NCI-H524 (cell line): ENCODE measurements at places on chromosomes 5 and 9.

DNA sequence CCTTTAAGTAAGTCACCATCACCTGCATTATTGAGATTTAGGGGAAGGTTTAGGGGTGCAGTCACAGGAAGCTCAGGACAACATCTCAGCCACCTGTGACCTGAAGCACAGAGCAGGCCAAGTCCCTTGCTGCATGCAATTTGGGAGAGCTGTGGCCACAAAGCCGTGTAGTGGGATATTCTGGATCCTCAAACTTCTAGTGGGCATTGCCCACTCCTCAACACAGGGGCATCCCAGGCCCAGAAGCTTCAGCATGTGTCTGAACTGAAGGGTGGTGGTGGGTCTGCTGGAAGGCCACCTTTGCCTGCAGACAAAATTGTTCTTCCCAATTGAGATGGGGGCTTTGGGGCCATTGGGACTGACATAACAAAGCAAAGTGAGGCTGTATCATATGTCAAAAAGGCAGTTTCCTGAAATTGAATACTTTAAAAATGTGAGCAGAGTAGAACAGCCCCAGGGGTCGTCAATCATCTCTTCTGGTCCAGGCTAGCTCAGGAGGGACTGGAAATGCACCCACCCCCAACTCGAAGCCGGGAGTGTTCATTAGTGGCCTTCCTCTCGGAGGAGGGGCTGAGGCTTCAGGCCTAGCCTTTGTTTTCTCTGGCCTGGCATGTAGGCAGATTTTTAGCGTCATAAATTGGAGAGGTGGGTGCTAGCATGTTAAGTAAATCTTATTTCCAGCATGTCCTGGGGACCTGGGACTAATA lies 2.8 kb upstream of the GADD45G start:
- DNase-seq = no peak

- DNase-seq = no peak
Measured at GRCh38 chr9:95750725-95751519, 124.6 kb upstream of the ERCC6L2 start.

- DNase-seq = no peak
Measured at GRCh38 chr5:661891-662750, 31.0 kb downstream of the TPPP start.

GRCh38 chr5:131328536-131329285 lies 64.9 kb downstream of the CDC42SE2 start:
- no peak for DNase-seq

GRCh38 chr9:104900871-104901270 lies 27.1 kb downstream of the ABCA1 start:
- DNase-seq = no peak

DNA sequence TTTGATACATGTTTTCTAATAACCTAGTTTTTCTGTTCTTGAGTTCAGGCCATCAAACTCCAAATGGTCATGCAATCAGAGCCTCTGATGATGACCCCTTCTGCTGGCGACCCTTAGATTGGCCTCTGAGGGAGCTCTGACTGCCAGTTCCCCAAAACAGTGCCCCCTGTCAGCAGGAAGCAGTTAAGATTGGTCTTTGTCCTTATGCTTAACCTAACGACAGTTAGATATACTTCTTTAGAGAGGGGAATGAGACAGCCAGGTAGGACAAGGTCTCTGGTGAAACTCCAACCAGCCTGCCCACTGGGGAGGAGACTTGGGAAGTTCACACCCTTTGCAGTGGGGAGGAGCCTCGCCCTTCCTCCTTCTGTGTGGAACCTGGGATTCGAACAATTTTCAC lies 390.4 kb upstream of the KIF2A start:
- DNase-seq = no peak

DNA sequence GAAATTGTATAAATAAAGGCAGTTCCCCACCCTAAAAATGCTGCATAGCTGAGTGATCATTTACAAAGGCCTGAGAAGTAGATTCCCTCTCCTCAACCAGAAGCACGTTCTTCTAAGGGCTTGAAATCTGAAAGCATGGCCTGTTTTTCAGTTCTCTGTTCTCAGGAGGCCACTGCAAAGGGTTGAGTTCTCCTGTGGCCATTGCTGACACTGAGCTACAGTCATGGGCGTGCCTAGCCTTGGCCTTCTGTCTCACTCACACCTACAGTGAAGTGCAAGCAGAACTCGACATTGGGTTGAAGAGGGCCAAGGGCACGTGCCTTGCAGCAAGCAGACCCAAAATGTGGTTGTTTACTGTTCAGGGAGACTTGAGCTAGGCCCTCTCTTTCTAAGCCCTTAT lies 276.6 kb upstream of the VLDLR start:
- no peak for DNase-seq

DNA sequence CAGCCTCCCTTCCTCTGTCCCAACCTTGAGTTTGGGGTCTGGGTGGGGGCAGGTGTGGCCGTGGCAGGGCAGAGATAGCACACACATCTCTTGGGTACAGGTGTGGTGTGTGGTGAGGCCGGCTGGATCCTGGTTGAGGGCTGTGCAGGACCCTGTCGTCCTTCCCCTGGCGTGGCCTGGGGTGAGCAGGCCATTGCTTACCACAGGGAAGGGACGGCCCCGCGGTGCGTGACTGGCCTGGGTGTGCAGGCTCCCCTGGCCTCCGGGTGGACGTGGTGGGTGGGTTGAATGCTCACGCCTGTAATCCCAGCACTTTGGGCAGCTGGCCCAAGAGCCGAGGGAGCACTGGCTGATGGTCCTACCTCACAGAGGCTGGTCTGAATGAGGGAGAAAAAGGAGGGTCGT lies 1.2 kb downstream of the ARRDC1 start:
- DNase-seq = no peak

DNA sequence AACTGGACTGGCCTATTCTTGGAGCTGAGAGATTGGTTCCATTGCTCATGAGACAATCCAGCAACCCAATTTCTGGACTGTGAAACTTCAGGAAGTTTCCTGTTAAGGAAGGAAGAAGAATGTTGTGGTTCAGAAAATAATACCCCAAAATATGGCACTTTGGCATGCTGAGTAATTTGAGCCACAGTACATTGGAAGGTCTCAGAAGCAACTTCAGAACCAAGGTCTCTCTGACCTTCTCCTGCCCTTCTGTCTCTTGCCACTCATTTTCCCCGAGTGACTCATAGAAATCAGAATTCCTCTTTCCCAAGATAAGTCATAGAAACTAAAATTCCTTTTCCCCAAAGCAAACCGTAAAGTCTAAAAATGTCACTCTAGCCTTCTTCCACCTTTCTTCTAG lies 1366.1 kb downstream of the PTPRD start:
- no peak for DNase-seq

- DNase-seq = no peak
Measured at GRCh38 chr5:33941090-33941489, 4.9 kb downstream of the RXFP3 start.

DNA sequence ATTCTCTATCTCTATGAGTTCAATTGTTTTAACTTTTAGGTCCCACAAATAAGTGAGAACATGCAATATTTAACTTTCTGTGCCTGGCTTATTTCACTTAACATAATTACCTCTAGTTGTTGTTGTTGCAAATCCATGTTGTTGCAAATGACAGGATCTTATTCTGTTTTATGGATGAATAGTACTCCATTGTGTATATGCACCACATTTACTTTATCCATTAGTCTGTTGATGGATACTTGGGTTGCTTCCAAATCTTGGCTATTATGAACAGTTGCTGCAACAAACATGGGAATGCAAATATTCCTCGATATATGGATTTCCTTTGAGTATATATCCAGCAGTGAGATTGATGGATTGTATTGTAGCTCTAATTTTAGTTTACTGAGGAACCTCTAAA lies 36.3 kb downstream of the MEGF9 start:
- DNase-seq = no peak

- DNase-seq = no peak
Measured at GRCh38 chr9:6302417-6302816, 25.8 kb upstream of the TPD52L3 start.

GRCh38 chr5:167488371-167488770 lies 803.1 kb upstream of the WWC1 start:
- no peak for DNase-seq

DNA sequence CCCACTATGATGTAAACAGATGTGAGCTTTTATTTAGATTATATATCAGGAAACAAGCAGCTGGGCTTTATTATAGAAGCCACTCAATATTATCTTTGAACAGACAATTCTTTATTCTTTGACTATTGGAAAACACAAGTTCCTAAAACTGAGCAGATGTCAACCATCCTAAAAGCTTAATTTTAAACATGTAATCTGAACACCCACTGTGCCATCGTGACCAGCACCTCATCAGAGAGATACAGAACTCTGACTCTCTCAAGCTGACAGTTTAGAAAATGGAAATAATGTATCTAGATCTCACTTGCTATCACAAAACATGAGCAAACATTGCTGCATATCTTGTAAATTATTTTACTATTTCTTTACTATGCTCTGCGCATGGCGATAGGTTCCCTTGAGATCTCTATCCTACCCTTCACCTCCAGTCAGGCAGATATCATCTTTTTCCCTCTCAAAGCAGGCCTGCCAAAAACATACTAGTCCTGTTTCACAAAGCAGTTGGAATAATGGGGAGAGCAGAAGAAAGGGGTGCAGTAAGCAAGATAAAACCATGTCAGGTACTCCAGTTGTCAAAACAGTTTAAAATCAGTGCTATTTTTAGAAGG lies 151.0 kb downstream of the KIAA0825 start:
- DNase-seq = no peak

GRCh38 chr9:6897207-6897822 lies 139.5 kb downstream of the KDM4C start:
- no peak for DNase-seq

DNA sequence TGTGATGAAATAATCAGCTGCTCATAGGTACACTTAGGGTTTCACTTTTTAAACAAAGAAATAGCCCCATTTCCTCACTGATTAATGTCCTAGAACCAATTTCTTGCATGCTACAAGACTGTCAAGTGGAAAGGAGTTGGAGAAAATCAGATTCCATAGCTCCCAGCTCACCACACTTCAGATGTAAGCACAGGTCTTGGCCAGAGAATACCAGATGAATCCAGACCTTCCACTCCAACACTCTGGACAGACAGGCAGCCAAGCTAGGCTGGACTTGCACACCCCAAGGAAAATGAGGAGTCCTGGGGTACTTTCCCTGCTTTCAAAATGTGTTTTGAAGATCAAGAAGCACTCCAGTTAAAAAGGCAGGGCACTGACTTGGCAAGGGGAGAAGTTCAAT lies 68.5 kb downstream of the KLHL3 start:
- no peak for DNase-seq

DNA sequence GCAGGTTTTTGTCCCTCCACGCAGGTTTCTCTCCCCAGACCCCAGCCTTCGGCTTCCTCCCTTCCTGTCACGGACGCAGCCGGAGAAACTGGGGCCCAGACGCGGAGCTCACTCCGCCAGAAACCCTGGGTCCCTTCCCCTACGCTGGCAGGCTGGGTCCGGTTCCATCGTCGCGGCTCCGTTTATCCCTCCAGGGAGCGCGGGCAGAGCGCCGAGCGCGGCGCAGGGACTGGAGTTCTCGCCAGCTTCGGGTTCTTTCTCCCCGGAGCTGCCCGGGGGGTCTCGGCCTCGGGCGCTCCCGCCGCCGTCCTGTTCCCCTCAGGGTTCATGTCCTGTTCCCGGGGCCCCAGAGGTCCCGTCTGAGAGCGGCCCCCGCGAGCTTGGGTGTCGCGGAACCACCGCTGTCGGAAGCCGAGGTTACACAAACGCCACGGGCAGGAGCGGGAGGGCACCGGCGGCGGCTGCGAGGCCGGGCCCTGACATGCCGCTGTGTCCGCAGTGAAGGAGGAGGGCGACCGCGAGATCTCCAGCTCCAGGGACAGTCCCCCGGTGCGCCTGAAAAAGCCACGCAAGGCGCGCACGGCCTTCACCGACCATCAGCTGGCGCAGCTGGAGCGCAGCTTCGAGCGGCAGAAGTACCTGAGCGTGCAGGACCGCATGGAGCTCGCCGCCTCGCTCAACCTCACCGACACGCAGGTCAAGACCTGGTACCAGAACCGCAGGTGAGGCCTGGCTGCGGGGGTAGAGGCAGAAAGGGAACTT lies 4.6 kb downstream of the BARHL1 start:
- no peak for DNase-seq

DNA sequence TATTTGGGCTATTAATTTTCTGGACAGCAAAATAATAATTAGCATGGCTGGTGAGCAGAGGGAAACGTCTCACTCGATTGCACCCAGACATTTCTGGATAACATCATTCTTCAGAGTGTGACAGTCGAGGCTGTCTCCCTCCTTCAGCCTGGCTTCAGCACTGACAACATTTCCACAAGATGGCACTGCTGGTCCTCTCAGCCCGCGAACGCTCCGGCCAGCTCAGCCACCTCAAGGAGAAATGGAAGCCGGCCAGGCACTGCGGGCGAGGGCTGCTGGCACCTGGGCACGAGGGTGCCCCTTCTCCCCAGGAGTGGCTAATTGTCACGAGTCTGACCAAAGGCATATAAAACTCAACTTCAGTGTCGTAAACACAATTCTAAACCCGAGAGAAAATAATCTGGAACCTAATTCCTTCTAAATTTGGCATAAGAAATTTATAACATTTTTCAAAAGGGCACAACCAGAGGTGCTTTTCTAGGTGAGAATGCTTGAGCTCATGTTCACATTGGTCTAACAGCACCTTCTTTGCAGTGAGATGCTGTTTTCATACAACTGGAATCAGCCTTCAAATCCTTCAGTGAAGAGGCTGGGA lies 65.9 kb downstream of the DAP start:
- peak; percentile 50 for DNase-seq

DNA sequence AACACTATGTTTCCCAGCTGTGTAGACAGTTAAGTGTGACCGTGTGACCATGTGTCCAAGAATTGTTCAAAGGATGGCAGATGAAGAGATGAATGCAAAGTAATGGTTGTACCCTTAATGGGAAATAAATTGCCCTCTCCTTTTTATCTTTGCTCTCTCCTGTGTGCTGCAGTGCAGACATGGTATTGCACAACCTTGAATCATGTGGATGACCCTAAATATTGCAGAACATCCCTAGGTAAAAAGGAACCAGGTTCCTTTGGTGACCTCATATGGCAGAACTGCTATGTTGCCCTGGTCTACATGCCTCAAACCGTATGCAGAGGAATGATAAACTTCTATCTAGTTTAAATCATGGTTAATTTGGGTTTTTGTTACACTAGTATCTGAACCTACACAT lies 81.7 kb upstream of the CTNND2 start:
- DNase-seq = no peak

DNA sequence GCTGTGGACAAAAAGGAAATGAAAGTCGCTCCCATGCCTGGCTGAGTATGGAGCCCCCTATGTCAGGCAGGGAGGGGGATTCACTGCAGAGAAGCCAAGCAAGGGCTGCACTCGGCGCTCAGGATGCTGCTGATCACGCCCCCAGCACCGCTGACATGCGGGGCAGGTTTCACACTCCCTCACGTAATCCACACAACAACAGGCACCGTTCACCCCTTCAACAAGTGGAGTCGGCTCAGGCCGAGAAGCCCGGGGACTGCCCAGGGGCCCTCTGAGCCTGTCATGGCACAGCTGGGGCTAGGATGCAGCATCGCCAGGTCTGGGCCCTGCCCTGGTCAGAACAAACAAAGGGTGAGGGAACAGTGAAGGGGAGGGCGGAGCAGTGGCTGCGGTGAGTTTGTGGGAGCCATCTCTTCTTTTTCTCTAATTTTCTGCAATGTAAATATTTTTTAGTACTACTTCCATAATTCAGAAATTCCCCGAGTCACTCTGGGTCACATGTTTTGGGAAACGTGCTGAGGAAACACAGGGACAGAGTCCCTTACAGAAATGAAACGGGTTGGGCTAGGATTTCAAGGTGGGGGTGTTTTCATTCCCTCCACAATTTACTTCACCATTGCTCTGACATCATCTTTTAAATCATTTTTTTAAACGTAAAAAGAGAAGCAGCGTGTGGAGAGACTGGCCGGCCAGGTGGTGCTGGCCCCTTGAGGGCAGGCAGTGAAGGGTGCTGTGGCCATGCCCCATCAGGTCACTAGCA lies 49.8 kb downstream of the PRRT1B start:
- DNase-seq = no peak
